Activated CD4-positive, alpha-beta T cell treated with anti-CD3 and anti-CD28 coated beads for 24 hours (primary cell): ENCODE measurements at places on chromosomes 1 and 21.

DNA sequence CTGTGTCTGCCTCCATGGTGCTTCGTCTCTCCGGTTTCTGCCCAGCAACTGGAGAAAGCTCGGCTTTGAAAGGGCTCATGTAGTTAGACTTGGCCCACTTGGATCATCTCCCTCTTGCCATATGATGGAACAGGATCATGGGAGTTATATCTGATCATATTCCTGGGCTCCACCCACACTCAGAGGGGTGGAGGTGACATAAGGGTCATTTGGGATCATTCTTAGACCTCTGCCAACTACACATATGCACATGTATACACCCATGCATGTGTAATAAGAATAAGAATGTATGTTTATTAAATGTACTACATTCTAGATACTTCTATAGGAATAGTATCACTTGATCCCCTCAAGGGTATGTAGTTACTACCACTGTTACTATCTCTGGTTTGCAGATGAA is 74.1 kb upstream of the WNT4 start:
- no peak for DNase-seq

GRCh38 chr1:85132078-85132720 is 68.6 kb downstream of the SYDE2 start:
- no peak for DNase-seq

DNA sequence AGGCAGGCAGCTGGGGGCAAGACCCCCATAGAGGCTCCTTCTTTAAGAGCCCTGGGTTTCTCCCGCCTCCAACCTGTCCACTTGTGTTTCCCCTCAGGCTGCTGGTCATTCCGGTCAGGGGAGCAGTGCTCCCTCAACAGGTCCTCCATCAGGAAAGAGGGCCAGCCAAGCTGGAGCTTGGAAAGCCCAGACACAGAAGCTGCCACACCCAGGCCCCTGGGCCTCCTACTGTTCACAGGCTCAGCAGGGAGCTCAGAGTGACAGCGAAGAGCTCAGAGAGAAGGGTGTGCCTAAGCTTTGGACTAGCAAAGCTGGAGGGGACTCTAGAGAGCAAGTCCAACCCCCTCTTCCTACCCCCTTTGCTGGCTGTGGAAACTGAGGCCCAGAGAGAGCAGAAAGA is 10.3 kb upstream of the CDCP2 start:
- no peak for DNase-seq

GRCh38 chr1:202700061-202700460 is 10.2 kb downstream of the SYT2 start:
- DNase-seq = no peak

- DNase-seq = no peak
Measured at GRCh38 chr1:92940541-92940940, 20.7 kb downstream of the DIPK1A start.

- no peak for DNase-seq
Measured at GRCh38 chr1:228410671-228411070, 4.0 kb upstream of the TRIM11 start.

GRCh38 chr1:85708829-85709227 is 595 bp upstream of the ZNHIT6 start:
- no peak for DNase-seq

DNA sequence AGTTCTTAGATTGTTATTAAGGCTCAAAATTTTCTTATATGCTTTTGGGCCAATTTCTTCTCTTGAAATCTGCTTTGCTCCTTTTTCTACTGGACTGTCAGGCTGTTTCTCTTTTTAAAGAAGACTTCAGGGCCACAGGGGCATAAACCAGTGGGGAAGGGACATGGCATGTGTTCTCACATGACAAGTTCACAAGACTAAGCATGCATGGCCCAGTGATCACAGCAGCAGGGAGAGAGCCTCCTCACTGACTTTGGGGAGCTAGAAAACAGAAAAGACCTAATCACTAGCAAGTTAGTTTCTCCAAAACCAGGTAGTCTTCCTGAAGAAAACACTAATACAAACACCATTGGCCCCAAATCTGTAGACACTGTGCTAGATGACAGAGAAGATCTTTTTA is 64.8 kb downstream of the RAB3GAP2 start:
- no peak for DNase-seq

- peak; percentile 35 for DNase-seq
Measured at GRCh38 chr1:159012495-159012894, 2.8 kb downstream of the IFI16 start.

GRCh38 chr1:34370748-34371147 is 194.0 kb downstream of the C1orf94 start:
- DNase-seq = no peak

- no peak for DNase-seq
Measured at GRCh38 chr1:204728045-204728444, 42.5 kb upstream of the LRRN2 start.

GRCh38 chr1:203571661-203572060 is 55.0 kb upstream of the ATP2B4 start:
- no peak for DNase-seq
